Stimulated activated CD8-positive, alpha-beta memory T cell treated with anti-CD3 and anti-CD28 coated beads, Interleukin-4, amount 100 ng/mL, for 1 hour (primary cell): ENCODE measurements at places on chromosomes 6 and 20.

DNA sequence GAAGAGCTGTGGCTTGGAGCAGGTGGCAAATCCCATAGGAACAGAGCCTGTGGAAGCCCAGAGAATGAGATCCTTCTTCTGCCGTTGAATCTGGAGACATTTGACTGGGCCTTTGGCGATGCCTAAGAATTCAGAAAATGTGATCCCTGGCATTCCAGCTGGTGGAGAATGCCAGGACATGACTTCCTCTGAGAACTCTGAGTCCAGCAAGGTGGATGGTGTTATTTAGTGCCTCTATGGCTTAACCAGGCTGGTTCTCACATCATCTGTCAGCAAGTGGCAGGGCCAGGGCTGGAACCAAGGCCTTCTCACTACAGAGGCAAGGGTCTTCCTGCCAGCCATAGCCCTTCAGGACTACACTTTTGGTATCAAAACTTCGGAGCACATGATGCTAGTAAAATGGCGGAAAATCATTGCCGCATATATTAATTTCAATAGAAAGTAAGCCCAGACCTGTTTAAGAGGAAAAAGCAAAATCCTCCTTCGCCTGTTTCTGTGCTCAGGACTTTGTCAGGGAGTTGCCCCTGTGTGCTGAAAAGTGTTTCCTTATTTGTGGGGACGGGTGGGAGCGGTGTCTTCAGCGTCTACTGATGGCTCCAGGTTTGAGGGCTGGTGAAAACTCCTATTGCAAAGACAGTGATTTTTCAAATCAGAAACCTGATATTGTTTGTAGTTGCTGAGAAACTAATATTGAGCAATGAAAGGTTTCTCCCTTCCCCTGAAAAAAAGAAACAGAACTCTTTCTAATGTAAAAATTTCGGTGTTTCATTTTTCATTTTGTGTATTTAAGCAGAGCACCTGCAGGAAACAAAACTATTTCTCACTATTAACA lies 23.9 kb downstream of the DUSP22 start:
- no peak for DNase-seq

- no peak for DNase-seq
Observed at GRCh38 chr6:169858935-169859351, 107.5 kb downstream of the ERMARD start.

DNA sequence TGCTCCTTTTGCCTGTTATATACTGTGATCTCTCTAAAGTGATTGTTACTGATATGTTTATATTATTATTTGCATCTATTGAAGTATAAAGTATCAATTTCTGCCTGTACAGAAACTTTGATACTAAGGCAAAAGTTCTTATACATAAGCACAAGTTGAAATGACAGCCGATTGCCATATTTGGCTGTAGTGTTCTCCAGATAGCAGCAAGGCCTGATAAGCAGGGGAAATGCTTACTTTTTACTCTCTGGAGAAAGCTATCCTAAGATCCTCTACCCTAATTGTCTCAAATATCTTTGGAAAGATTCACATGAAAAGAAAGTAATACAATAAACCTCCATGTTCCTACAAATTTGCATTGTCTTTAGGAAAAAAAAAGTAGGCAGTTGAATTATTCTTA lies 31.4 kb downstream of the SENP6 start:
- no peak for DNase-seq

- DNase-seq = no peak
Observed at GRCh38 chr20:32855387-32855786, 3.3 kb upstream of the EFCAB8 start.
